CD8-positive, alpha-beta memory T cell (primary cell): ENCODE measurements at places on chromosomes 16 and 17. TPM values are rescaled to one million over a fixed set of nuclear protein-coding genes. Genes with fewer than 3 reads are reported as not detected.

DNA sequence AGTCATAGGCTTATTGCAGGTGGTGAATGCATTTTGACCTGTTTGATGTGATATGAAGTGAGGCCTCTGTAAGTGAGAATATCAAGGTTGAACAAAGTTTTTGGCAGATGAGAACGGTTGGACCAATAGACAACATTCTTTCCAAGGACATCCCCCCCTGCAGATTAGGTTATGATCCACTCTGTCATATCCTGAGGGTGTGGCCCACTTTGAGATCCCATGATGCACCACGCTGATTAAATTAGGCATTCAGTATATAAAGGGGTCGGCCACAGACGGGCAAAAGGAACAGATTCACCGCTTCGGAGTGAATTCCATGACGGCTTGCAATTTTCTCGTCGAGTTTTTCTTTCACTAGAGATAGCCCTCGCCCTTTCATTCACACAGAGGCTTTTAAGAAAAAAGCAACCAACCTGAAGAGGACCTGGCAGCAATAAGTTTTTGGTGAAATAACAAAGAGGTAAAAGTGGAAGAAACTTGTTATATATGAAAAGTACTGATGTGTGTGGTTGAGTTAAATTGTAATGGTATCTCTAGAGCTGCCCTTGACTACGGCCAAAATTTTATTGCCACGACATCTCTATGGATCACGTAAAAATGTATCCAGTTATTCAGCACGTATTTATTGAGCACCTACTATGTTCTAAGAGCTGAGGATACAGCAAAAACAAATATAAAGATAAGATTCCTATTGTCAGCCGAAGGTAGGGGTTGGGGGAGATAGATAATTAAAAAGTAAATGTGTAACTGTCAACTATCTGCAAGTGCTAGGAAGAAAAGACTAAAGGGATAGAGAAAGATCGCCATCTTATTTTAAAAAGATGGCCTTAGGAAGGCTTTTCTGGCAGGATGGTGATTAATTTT is 1.7 kb upstream of the RBBP6 start:
- H3K27ac ChIP-seq, result no peak overlapping the region
- H3K27me3 ChIP-seq, result no peaks in the 10 kb centered on the region
- H3K4me1 ChIP-seq, result peaks cover 13% of the 10 kb centered on the region
- H3K36me3 ChIP-seq, result no peaks in the 10 kb centered on the region

DNA sequence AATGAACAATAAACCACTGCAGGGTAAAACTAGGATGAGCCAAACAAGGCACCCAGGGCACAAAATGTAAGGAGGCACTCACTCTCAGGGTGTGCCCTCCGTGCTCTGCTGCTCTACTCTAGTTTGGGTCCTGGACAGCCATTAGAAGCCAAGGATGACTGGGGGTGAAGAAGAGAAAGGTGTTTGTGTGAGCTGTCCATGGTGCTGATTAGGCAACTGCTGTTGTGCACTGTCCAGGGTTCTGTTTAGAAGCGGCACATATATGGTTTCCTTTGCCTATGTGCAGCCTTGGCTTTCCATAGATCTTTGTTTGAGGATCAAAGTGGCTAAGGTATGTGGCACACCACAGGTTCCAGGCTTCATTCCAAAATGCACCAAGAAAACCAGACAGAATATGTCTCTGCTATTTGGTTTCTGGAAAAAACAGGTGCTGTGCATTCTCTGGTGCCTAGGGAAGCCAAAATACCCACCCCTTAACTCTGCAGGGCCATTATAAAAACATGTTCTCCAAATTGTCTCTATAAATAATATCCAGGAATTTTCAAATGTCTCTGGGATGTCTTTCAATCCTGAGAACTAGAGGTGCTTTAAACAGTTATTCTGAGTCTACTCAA is 123.5 kb downstream of the CBLN1 start:
- no peak for DNase-seq
- no peaks in the 10 kb centered on the region for H3K27me3 ChIP-seq
- H3K4me3 ChIP-seq, result no peak overlapping the region

DNA sequence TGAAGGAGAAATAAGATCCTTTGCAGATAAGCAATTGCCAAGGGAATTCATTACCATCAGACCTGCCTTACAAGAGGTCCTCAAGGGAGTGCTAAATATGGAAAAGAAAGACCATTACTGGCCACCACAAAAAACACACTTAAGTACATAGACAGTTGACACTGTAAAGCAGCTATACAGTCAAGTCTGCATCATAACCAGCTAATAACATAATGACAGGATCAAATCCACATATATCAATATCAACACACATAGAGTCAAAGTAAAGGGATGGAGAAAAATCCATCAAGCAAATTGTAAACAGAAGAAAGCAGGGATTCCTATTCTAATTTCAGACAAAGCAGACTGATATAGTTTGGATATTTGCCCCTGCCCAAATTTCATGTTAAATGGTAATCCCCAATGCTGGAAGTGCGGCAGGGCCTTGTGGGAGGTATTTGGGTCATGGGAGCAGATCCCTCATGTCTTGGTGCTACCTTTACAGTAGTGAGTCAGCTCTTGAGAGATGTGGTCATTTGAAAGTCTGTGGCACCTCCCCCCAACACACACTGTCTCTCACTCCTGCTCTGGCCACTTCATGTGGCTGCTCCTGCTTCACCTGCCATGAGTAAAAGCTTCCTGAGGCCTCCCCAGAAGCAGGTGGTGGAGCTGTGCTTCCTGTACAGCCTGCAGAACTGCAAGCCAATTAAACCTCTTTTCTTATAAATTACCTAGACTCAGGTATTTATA is 32.8 kb downstream of the TANC2 start:
- DNase-seq, result no peak
- no peaks in the 10 kb centered on the region for H3K4me1 ChIP-seq
- no peaks in the 10 kb centered on the region for H3K27me3 ChIP-seq
- H3K36me3 ChIP-seq, result no peaks in the 10 kb centered on the region

- peaks cover 16% of the 10 kb centered on the region for H3K4me1 ChIP-seq
- H3K4me3 ChIP-seq, result no peak overlapping the region
Observed at GRCh38 chr17:58694826-58695225, 2.4 kb downstream of the RAD51C start.

GRCh38 chr16:48526058-48526957 is 83.7 kb downstream of the N4BP1 start:
- no peaks in the 10 kb centered on the region for H3K4me1 ChIP-seq
- no peak overlapping the region for H3K27ac ChIP-seq
- no peak for DNase-seq
- H3K4me3 ChIP-seq, result no peak overlapping the region

- H3K27ac ChIP-seq, result no peak overlapping the region
- H3K4me1 ChIP-seq, result no peaks in the 10 kb centered on the region
- no peak for DNase-seq
- H3K27me3 ChIP-seq, result no peaks in the 10 kb centered on the region
- H3K36me3 ChIP-seq, result no peaks in the 10 kb centered on the region
Observed at GRCh38 chr17:80198144-80198661, 21.9 kb downstream of the SGSH start.

Gene TBX4
- total RNA-seq, result not detected

Gene FZD2
- not detected for total RNA-seq

Gene CALB2
- total RNA-seq, result not detected

Gene SMPD3
- total RNA-seq, result 0.15 TPM
